Tibial artery (tissue), 4 donors: ENCODE measurements at places on chromosomes 12 and 14.

- H3K27me3 ChIP-seq = no peaks in the 10 kb centered on the region
- H3K4me3 ChIP-seq = no peak overlapping the region
- no peaks in the 10 kb centered on the region for H3K36me3 ChIP-seq
- no peak overlapping the region for H3K27ac ChIP-seq
These were observed 5.3 kb upstream of the DICER1 start for GRCh38 chr14:95162641-95163040.

GRCh38 chr14:104650057-104650980 lies 39.1 kb upstream of the INF2 start:
- peak overlapping the region; percentile 31 for H3K4me3 ChIP-seq
- peaks cover 11% of the 10 kb centered on the region for H3K4me1 ChIP-seq
- no peaks in the 10 kb centered on the region for H3K36me3 ChIP-seq
- H3K27me3 ChIP-seq = no peaks in the 10 kb centered on the region

GRCh38 chr14:103521951-103522563 lies 573 bp downstream of the CKB start:
- peak overlapping the region; percentile 84 for H3K27ac ChIP-seq
- peaks cover 5% of the 10 kb centered on the region for H3K36me3 ChIP-seq
- H3K4me1 ChIP-seq = peaks cover 56% of the 10 kb centered on the region
- H3K4me3 ChIP-seq = peak overlapping the region; percentile 65
- no peaks in the 10 kb centered on the region for H3K27me3 ChIP-seq

- H3K4me3 ChIP-seq = no peak overlapping the region
- no peaks in the 10 kb centered on the region for H3K27me3 ChIP-seq
- peaks cover 10% of the 10 kb centered on the region for H3K4me1 ChIP-seq
- no peaks in the 10 kb centered on the region for H3K36me3 ChIP-seq
- peak overlapping the region; percentile 20 for H3K27ac ChIP-seq
These were observed 477.0 kb downstream of the PCNX1 start for GRCh38 chr14:71384007-71384845.

DNA sequence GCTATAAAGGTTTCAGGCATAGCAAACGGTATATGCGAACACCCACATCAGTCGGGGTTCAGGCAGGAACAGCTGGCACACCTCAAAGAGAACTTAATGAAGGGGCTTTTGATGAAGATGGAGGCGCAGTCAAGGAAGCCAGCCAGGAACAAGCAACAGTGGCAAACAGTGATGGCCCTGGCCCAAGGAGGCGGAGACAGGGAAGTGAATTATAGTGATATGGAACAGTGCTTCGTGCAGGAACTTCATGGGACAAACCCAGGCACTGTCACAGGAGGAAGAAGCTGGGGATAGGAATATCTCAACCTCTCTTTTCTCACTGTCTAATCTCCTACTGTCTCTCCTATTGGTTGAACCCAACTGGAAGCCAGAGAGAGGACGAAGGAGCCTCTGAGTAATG lies 328.3 kb downstream of the AACS start:
- H3K27me3 ChIP-seq = no peaks in the 10 kb centered on the region
- no peak overlapping the region for H3K27ac ChIP-seq
- H3K4me1 ChIP-seq = no peaks in the 10 kb centered on the region
- H3K4me3 ChIP-seq = no peak overlapping the region
- DNase-seq = no peak

- H3K36me3 ChIP-seq = no peaks in the 10 kb centered on the region
- DNase-seq = no peak
- H3K4me1 ChIP-seq = no peaks in the 10 kb centered on the region
- H3K27me3 ChIP-seq = no peaks in the 10 kb centered on the region
- H3K27ac ChIP-seq = no peak overlapping the region
- no peak overlapping the region for H3K4me3 ChIP-seq
These were observed 25.4 kb upstream of the CCDC198 start for GRCh38 chr14:57519043-57519442.

DNA sequence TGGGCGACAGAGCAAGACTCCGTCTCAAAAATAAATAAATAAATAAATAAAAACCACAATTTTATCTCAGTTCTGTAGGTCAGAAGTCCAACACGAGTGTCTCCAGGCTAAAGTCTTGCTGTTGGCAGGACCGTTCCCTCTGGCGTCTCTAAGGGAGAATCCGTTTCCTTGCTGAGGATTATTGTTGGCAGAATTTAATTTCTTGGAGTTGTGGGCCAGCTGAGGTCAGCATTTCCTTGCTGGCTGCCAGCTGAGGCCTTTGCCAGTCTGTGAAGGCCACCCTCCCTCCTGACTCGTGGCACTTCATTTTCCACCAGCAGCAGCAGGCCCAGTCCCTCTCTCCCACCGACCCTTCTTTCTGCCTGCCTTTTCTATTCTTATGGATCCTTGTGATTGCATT lies 17.2 kb downstream of the PSMC1 start:
- no peaks in the 10 kb centered on the region for H3K27me3 ChIP-seq
- peaks cover 53% of the 10 kb centered on the region for H3K36me3 ChIP-seq
- H3K4me1 ChIP-seq = peaks cover 15% of the 10 kb centered on the region
- no peak overlapping the region for H3K4me3 ChIP-seq
- DNase-seq = peak; percentile 85
